Smooth muscle cell of the coronary artery (primary cell): ENCODE measurements at places on chromosomes 2 and 18. TPM values are rescaled to one million over a fixed set of nuclear protein-coding genes. Genes with fewer than 3 reads are reported as not detected.

The CHRNG gene
- not detected in 2 replicates for total RNA-seq

The KLHL41 gene
- 0.15 and 2.6 TPM in 2 replicates for total RNA-seq

The HTR2B gene
- 14.8 and 35.6 TPM in 2 replicates for total RNA-seq

The IL1RL2 gene
- total RNA-seq: 0.38 and 4.3 TPM in 2 replicates

The SGPP2 gene
- total RNA-seq: not detected in 2 replicates

The AQP12A gene
- not detected in 2 replicates for total RNA-seq

The FOXD4L1 gene
- total RNA-seq: under 0.01 and 0.12 TPM in 2 replicates

The PAIP2B gene
- 0.45 and 0.47 TPM in 2 replicates for total RNA-seq

The GALNT13 gene
- 0.45 TPM in 1 of 2 replicates, not detected in the other for total RNA-seq

The TMEM200C gene
- 0.12 and 0.83 TPM in 2 replicates for total RNA-seq

The TFPI gene
- total RNA-seq: 80.2 and 87.4 TPM in 2 replicates

The GALNT5 gene
- 15.1 and 73.1 TPM in 2 replicates for total RNA-seq

The TXNDC2 gene
- not detected in 2 replicates for total RNA-seq

The GCKR gene
- total RNA-seq: 0.12 and 3.5 TPM in 2 replicates

The SOX11 gene
- total RNA-seq: not detected in 2 replicates

The ASPRV1 gene
- total RNA-seq: 0.12 and 0.15 TPM in 2 replicates

The CDH7 gene
- not detected in 2 replicates for total RNA-seq

The XDH gene
- 0.12 and 0.15 TPM in 2 replicates for total RNA-seq

The SGO2 gene
- 0.59 and 2.6 TPM in 2 replicates for total RNA-seq

The C1D gene
- 5.7 and 12.0 TPM in 2 replicates for total RNA-seq

The NR4A2 gene
- total RNA-seq: 0.08 TPM in 1 of 2 replicates, not detected in the other

The SLC38A11 gene
- not detected in 2 replicates for total RNA-seq

The TTN gene
- 0.12 and 0.38 TPM in 2 replicates for total RNA-seq

The UGT1A3 gene
- not detected in 2 replicates for total RNA-seq

The BMP10 gene
- not detected in 2 replicates for total RNA-seq

The HOXD12 gene
- not detected in 2 replicates for total RNA-seq

The POLR1A gene
- total RNA-seq: 10.6 and 20.6 TPM in 2 replicates

The ARHGEF4 gene
- 0.90 and 12.2 TPM in 2 replicates for total RNA-seq

The GCFC2 gene
- 4.2 and 9.2 TPM in 2 replicates for total RNA-seq

The IL36A gene
- total RNA-seq: not detected in 2 replicates

The C2orf42 gene
- 11.9 and 18.8 TPM in 2 replicates for total RNA-seq

The CYP27A1 gene
- total RNA-seq: 5.3 and 25.6 TPM in 2 replicates

The SERPINB12 gene
- not detected in 2 replicates for total RNA-seq

The TMEM178A gene
- 0.23 and 3.5 TPM in 2 replicates for total RNA-seq

The ANKRD62 gene
- total RNA-seq: not detected in 2 replicates

The ZAP70 gene
- total RNA-seq: not detected in 2 replicates

The SPTBN1 gene
- 323 and 425 TPM in 2 replicates for total RNA-seq

The CAD gene
- total RNA-seq: 26.1 and 35.8 TPM in 2 replicates
